Inflammatory macrophage (primary cell): ENCODE measurements at places on chromosomes 5 and 9.

DNA sequence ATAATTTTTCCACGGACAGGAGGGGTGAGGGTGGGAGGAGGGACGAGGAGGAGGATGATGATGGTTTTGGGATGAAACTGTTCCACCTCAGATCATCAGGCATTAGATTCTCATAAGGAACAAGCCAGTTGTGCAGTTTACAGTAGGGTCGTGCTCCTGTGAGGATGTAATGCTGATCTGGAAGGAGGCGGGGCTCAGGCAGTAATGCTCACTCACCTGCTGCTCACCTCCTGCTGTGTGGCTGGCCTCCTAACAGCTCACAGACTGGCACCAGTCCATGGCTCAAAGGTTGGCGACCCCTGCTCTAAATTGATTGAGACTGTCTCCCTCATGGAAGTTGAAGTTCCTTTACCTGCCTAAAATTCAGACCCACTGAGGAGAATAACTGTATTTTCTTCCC, 33.2 kb downstream of the ANKRA2 start:
- no peak for DNase-seq

- DNase-seq, result no peak
These were observed 61.3 kb upstream of the SMC5 start for GRCh38 chr9:70197216-70198044.

DNA sequence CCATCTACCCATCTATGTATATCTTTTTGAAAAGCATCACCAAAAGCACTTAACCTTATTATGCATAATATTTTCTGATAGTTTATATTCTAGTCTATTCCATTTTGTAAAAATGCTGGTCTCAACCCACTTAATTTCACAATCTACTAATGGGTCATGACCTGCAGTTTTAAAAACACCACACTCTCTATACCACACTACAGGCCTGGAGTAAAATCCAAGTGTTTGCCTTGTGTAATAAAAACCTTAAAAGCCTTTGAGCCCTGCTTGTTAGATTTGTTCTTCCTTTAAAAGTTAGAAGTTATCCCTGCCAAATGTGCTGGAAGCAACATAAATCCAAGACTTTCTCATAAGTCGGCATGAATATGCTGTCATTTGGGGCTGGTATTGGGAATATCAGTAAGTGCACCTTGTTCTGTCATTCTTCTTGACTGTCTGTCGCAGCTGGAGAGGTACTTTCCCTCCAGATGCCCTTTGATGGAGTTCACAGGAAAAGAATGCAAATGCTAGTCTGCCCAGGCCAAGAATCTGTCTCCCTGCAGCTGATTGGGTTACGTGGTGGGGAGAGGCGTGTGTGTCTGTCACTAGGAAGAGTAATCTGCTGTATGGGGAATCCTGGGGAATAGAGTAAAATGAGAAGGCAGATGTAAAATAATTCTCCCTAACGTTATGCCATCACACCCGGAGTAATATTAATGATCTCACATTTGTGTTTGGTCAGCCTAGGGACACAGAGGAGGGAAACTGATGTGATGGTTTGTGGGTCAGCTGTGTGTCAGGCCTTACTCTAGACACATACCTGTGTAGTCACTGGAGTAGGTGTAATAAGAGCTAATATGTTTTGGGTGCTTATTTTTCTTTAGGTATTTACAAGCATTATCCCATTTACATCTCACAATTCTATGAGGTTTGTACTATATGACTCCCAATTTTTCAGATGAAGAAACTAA, 79.4 kb downstream of the ZNF366 start:
- no peak for DNase-seq

DNA sequence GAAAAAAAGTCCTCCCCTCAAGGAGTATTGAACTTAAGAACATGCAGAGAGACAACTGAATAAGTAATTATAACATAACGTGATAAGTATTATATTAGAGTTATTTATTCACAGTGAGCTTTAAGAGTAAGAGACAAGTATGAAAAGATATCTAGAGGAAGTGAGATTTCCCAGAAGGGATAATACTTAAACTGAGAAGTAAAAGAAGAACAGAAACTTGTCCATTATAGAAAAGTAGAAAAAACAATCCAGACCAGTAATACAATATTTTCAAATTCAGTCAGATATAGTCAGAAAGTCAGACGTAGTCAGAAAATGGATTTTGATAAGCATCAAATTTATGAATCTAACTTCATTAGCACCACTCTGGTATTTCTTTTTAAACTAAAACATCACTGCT, 613.0 kb upstream of the CCNG1 start:
- DNase-seq, result no peak

- DNase-seq, result no peak
These were observed 25.3 kb upstream of the RNU6ATAC start for GRCh38 chr9:134189470-134190231.

DNA sequence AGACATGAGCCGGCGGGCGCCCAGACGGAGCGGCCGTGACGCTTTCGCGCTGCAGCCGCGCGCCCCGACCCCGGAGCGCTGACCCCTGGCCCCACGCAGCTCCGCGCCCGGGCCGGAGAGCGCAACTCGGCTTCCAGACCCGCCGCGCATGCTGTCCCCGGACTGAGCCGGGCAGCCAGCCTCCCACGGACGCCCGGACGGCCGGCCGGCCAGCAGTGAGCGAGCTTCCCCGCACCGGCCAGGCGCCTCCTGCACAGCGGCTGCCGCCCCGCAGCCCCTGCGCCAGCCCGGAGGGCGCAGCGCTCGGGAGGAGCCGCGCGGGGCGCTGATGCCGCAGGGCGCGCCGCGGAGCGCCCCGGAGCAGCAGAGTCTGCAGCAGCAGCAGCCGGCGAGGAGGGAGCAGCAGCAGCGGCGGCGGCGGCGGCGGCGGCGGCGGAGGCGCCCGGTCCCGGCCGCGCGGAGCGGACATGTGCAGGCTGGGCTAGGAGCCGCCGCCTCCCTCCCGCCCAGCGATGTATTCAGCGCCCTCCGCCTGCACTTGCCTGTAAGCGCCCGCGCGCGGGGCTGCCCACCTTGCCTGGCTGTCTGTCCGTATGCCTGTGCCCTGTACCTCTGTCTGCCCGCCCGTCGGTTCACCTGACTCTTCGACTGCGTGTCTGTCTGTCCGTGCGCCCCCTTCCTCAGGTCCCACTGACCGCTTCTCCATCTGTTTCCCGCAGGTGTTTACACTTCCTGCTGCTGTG, 412 bp downstream of the FGF18 start:
- DNase-seq, result no peak
